ENCODE measurements at places on chromosomes 1 and 21.

- peak; percentile 85 for DNase-seq
Measured at GRCh38 chr1:10975567-10976326, 36.7 kb upstream of the TARDBP start.

DNA sequence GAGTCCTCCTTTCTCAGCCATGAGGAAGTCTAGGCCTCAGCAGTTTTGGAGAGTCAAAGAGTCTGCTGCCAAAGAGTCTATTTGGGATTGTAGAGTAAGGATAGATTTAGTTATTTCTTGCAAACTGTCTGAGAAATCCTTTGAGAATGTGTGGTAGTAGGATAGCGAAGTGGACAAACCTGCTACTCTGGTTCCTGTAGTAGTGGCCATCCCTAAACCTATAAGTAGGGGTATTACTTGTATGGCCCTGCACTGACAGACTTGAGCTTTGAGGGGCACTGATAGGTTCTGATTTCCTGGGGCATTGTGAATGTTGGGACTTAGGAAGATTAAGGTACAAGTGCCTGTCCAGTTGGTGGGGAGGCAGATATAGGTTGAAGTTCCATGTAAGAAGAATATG is 115.9 kb upstream of the SGIP1 start:
- no peak for DNase-seq

DNA sequence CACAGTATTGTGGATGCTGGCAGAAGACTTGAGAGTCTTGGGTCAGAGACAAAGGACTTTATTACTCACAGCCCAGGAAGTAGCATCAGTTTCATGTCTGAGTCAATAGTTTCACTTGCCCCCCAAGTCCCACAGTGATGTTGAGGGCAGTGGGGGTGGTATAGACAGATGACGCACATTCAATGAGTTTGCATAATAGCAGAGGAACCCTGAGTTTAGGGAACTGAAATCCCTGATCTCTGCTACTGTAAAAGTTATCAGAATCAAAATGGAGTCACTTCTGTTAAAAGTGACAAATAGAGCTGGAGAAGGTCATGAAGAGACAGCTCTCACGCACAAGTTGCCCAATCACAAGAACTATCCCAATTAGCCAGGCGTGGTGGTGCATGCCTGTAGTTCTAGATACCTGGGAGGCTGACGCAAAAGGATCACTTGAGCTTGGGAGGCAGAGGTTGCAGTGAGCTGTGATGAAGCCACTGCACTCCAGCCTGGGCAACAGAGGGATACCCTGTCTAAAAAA is 11.5 kb upstream of the HCRTR1 start:
- no peak for DNase-seq

DNA sequence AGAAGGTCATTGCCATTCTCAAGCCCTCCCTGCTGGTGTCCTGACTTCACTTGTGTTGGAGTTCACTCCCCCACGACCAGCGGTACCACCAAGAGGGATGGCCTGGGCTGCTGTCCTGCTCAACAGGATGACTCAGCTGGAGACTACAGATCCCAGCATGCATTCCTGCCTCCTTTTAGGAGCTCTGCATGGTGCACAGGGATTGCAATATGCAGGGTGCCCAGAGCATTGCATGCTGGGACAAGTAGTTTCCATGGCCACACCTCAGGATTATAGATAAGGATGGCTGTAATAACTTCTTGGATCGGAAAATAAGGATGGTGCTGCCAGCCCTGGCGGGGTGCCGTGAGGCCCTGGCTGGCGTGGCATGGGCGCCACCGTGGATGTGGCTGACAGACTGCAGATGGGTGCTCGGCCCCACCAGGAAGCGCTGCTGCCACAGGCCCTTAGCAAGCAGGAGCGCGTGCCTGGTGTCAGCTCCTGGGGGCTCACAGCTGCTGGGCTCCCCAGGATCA is 150.0 kb downstream of the CASZ1 start:
- peak; percentile 35 for DNase-seq

DNA sequence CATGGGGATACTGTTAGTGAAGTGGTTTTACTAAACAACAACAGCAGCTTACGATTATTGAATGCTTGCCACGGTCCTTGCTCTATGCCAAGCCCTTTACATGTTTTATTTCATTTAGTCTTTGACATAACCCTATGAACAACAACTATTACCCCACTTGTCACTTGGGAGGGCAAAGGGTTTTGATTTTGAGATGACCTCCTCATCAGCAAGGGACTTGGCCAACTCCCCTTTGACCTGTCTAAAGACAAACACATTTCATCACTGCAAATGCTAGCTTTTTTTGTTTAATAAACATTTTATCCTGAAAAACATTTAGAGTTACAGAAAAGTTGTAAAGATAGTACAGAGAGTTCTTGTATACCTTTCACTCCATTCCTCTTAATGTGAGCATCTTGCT is 152.5 kb upstream of the WNT4 start:
- DNase-seq, result no peak
